ENCODE measurements at places on chromosomes 12 and 14.

GRCh38 chr14:88856786-88857366 lies 32.4 kb downstream of the TTC8 start:
- no peak for DNase-seq

DNA sequence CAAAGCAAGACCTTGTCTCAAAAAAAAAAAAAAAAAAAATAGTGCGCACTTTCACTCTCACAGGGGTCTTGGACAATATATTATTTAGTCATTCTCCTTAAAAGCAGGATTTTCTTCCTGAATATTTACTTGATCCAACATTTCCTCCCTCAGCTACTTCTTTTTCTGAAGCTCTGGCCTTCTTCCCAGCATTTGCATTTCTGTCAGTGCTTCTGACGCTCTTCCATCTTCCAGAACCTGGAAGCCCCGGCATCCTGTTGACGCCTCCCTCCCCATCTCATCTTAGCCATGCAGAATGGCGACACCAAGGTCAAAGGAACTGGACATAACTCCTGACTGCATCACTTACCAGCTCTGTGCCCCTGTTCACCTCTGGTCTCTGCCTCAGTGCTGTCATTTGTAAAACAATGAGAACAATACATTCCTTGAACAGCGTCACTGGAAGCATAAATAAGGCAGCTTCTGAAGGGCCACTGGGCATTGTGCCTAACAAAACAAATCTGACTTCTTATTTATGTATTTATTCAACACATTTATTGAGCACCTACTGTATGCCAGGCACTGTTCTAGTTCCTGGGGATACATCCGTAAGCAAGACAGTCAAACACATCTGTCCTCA lies 90.9 kb upstream of the MDM1 start:
- DNase-seq = no peak

DNA sequence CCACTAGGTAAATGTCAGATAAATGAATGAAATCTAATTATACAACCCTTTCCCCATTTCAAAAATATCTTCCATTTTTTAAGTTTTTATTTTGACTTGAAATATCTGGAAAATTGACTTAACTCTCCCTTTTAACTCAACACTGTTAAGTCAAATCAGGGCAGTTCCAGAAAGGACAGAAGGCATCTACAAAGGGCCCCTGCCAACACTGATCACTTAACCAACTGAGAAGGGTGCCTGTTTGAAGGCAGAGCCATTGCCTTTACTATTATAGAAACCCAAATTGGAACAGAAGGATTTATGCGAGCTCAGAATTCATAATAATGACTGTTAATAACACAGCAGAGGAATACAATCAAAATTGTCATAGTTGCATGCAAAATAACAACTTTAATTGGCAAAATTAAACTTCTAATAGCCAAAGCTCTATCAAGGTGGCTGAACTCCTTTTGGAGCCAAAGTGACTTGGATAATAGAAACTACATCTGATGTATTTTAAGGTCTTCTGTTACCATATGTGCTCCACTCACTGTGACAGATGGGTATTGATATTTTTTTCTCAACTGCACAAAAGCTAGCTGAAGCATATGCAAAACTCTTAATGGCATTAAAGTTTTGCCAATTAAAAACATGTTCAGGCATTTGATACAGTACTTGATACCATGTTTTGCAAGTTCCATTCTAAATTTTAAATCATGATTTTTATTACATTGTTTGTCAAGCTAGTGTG lies 383.8 kb downstream of the NOVA1 start:
- no peak for DNase-seq

GRCh38 chr12:88354691-88355090 lies 212.6 kb downstream of the TMTC3 start:
- no peak for DNase-seq

DNA sequence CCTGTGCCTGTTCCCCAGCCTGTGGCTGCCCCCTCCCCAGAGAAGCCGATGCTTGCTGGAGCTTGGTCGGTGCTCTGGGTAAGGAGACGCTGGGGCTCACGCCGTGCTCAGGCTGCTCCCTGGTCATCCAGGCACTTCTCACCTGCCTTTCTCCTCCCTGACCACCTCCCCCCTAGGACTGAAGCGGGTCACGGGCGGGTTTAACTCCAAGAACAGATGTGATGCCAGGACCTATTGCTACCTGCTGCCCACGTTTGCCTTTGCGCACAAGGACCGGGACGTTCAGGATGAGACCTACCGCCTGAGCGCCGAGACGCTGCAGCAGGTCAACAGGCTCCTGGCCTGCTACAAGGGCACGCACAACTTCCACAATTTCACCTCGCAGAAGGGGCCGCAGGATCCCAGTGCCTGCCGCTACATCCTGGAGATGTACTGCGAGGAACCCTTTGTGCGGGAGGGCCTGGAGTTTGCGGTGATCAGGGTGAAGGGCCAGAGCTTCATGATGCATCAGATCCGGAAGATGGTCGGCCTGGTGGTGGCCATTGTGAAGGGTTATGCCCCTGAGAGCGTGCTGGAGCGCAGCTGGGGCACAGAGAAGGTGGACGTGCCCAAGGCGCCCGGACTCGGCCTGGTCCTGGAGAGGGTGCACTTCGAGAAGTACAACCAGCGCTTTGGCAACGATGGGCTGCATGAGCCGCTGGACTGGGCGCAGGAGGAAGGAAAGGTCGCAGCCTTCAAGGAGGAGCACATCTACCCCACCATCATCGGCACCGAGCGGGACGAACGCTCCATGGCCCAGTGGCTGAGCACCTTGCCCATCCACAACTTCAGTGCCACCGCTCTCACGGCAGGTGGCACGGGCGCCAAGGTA lies 8.4 kb upstream of the EP400 start:
- DNase-seq = no peak

DNA sequence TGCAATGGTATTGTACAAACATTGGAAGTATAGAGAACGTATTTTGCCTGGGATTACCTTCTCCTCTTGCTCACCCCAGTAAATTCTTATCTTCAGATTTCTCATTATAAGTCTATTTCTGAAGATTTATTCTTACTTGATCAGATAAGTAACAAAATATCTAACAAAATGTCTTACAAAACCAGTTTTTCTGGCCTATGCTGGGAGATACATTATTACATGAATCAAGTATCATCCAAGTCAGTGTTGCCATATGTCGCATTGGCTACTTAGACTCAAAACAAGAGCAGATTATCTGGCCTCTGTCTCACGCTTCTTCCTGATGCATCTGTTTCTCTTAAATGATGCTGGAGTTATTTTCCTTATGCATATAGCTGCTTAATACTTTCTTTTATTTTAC lies 408.5 kb downstream of the CCER1 start:
- DNase-seq = no peak

- DNase-seq = peak; percentile 32
Measured at GRCh38 chr12:62983594-62983993, 48.6 kb upstream of the PPM1H start.

- no peak for DNase-seq
Measured at GRCh38 chr14:70981000-70981952, 74.0 kb downstream of the PCNX1 start.

DNA sequence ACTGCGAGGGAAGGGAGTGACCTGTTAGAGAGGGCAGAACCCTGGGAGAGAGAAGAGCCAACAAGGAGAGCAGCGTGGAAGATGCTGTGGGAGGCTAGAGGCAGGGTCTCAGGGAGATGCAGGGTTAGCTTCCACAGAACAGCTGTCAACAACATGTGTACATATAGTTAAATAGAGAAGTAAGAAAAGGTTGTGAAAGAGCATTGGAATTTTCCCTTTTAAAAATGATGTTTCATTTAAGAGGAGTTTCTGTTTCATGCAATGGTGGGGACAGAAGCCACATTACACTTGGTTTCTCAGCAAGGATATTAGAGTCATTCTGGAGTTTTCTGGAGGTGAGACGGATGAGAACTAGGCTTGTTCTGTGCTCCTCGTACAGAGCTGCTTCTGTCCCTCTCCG lies 23.8 kb upstream of the TBC1D30 start:
- no peak for DNase-seq

GRCh38 chr14:105206873-105207272 lies 25.8 kb upstream of the NUDT14 start:
- no peak for DNase-seq

DNA sequence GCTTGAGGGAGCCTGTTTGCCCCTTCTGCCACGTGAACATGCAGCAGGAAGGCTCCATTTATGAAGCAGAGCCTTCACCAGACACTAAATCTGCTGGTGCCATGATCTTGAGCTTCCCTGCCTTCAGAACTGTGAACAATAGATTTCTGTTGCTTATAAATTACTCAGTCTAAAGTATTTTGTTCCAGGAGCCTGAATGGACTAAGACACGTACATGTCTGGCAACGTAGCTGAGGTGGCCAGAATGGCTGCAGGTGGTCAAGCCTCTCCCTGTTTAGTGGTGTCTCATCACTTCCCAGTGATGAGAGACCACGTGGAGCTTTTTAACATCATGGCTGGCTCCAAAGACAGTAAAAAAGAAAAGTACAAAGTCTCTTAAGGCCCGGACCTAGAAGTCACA lies 32.2 kb upstream of the SLC38A2 start:
- DNase-seq = no peak

DNA sequence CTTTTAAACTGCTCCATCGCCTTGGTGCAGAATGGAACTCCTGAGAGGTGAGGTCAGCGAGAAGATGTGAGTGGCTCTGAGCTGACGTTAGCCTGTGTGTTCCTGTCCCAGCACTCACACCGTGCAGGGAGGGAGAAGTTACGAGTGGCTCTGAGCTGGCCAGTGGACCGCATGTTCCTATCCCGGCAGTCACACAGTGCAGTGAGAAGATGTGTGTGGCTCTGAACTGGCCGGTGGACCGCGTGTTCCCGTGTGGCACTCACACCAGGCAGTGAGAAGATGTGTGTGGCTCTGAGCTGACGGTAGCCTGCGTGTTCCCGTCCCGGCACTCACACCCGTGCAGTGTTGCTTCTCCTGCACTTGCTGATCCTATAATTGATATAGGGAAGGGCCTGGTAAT lies 59.9 kb downstream of the VCPKMT start:
- no peak for DNase-seq

DNA sequence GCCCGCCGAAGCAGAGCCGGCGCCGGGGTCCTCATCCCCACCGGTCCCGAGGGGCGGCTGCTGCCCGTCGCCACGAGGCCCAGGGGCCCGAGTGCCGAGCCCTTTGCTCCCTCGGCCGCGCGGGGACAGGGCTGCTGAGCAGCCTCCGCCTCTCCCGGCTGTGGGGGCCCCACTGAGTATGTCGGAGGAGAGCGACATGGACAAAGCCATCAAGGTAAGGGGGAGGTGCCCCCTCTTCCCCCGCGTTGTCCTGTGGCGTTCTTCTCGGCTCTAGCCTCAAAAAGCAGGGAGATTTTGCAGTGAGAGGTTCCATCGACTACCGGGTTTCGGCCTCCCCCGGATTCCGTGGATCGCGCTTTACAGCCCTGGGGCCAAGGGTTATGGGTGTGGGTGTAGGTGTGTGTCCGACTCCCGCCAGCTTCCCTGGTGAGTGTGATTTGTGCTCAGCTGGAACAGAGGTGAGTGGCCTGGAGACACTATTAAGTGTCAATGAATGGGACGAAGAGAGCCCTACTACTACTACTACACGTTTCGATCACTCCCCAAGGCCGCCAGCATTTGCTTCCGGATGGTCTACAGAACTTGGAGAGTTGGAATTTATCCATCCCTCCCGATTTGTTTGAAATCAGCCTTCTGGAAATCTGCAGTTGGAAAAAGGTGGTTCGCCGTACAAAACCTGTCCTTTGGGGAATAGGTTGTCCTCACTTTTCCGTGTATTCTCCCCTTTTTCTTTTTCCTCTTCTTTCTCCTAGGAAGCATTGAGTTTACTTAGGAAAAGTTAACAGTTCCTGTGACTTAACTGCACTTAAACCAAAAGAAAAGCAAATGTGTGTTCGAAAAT lies 748 bp downstream of the MAPKAPK5 start:
- DNase-seq = peak; percentile 18

GRCh38 chr14:35883677-35884293 lies 57.6 kb downstream of the BRMS1L start:
- no peak for DNase-seq

DNA sequence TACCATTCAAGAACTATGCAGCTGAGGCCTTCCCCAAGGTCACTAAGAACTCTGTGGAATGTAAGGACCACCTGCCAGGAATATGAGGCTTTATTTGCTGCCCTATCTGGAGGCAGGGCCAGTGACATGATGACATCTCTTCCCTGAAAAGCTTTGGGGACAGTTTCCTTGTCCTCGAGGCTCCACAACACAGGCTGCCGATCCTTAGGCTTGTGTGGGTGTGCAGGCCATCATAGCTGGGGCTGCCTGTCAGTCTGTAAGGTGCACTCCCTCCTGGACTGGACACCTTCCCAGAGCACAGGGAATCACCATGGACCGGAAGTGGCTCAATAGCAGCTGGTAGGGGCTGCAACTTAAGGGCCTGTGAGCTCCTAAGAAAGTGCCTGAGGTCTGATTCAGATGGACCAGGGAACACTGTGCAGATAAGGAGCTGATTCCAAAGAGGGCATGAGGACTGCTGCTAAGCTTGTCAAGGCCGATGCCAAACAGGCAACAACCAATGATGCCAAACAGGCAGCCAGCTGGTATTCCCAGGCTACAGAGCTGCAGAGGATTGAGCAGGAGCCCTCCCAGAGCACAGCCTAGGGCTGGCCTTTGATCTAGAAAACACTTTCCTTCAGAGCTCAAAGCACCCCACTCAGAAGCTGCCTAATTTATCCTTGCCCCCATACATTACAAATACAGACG lies 84.3 kb downstream of the CRACR2A start:
- DNase-seq = no peak

GRCh38 chr12:29152981-29153630 lies 4.0 kb downstream of the FAR2 start:
- peak; percentile 32 for DNase-seq

GRCh38 chr14:22715186-22715812 lies 51.2 kb upstream of the OXA1L start:
- no peak for DNase-seq

DNA sequence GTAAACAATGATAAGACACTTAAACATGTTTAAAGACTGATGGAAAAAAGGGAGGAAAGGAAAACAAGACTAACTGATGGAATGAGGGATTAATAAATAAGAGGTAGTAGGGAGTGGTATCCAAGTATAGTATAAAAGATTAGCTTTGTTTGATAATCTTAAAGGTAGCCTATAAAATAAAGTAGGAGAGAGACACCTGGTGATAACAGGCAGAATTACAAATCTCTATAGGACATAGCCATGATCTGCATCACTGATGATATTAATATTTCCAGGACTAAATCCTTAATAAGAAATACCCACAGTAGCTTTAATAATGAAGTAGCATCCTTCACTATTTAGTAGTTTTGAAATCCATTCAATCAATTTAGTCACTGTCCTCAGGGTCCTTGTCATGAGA lies 30.4 kb downstream of the DLGAP5 start:
- no peak for DNase-seq
